Activated CD4-positive, alpha-beta T cell treated with anti-CD3 and anti-CD28 coated beads, Interleukin-2, amount 10 ng/mL, durations not matched to agents 24 days and 14 days (primary cell): ENCODE measurements at places on chromosomes 5 and 9. TPM values are rescaled to one million over a fixed set of nuclear protein-coding genes. Genes with fewer than 3 reads are reported as not detected.

FABP6 gene
- not detected in 2 replicates for total RNA-seq

PCDHGA4 gene
- 0.33 and 0.37 TPM in 2 replicates for total RNA-seq

AFAP1L1 gene
- total RNA-seq: not detected in 2 replicates

PCDHGB2 gene
- 0.63 and 0.97 TPM in 2 replicates for total RNA-seq

MARCHF11 gene
- total RNA-seq: not detected in 2 replicates

OR1Q1 gene
- not detected in 2 replicates for total RNA-seq

GLE1 gene
- 53.3 and 54.1 TPM in 2 replicates for total RNA-seq

JAKMIP2 gene
- 1.2 and 1.6 TPM in 2 replicates for total RNA-seq

PAEP gene
- total RNA-seq: not detected in 2 replicates

DNA sequence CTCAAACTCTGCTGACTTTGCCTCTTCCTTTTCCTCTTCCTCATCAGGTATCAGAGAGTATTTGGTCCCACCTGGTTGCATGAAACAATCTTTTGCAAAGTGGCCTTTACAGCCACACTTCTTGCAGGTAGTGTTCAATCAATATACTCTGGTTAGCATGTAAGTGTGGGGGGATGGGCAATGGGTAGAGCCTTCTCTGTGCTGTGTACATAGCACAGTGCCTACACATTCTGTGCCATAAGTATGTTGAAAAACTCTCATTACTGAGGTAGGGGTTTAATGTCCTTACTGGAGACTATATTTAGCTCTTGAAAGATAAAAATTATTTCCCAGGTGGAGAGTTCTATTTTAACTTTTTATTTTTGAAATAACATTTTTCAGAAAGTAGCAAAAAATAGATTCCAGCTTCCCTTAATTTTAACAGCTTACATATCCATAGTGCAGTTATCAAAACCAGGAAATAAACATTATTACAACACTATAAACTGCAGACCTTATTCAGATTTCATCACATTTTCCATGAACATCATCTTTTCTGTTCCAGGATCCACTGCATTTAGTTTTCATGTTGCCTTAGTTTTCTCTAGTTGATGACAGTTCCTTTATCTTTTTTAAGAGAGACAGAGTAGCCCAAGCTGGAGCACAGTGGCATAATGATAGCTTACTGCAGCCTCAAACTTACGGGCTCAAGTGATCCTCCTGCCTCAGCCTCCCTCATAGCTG is 15.1 kb downstream of the TTC1 start:
- no peak for DNase-seq

DNA sequence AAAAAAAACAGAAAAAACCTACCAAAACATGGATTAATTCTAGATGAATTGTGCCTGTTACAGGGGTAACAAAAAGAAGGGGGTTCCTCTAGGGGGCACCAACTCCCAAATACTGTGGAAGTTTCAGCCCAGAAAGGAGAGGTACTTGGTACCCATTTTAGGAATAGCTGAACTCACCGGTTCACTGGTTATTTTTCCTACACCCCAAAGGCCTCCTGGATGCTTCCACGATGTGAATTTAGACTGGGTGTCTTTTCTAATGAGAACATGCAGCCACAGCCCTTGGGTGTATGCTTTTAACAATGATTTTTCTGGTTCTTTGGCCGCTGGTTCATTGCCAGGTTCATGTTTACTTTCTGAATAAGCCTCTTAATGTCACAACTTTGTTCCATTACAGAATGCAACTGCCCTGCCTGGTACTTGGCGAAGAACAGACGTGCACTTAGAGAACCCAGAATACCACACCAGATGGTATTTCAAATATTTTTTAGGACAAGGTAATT is 46.7 kb downstream of the GARNL3 start:
- DNase-seq: peak; percentile 80

DNA sequence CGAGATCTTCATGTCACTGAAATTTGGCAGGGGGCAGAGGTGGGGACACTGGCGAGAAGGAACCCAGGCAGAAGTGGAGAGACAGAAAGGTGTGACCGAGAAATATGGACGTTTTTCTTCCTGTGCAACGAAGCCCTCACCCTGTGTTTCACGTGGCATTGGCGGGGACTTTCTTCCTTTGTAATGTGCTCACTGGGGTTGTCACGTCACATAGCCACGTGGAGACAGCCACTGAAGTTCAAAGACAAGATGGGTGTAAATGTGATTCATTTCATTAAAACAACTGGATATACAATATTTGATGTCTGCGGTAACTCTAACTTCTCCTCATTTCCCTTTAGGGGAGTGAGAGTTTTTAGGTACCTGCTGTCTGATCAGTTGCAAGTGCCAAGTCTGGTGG is 225.7 kb downstream of the FSTL4 start:
- DNase-seq: no peak

DNA sequence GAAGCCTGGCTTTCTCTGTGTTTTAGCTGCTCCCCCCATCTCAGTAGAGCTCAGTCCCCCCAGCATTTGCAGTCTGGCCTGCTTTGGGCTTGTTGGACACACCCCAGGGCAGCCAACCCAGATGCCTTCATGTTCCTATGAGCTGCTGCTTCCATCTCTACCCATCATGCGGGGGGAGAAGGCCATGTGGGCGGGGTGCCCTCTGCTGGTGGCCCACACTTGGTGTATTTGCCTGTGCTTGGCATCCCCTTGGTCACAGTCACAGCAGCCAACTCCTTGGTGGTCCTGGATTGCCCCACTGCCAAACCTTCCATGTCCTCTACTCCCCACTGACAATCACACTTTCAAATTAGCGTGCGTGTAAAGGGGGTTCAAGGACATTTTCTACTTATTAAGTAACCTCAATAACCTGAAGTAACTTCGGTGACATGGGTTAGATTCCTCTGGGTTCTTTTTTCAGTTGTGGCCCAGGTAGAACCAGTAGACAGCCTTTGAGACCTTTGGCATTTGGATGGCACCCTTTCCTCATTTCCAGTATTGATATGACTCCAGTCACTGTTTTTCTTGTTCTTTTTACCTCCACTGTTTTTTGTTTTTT is 42.8 kb downstream of the SNX30 start:
- DNase-seq: peak; percentile 93

GRCh38 chr5:157603333-157604190 is 28.0 kb upstream of the ADAM19 start:
- DNase-seq: peak; percentile 92

DNA sequence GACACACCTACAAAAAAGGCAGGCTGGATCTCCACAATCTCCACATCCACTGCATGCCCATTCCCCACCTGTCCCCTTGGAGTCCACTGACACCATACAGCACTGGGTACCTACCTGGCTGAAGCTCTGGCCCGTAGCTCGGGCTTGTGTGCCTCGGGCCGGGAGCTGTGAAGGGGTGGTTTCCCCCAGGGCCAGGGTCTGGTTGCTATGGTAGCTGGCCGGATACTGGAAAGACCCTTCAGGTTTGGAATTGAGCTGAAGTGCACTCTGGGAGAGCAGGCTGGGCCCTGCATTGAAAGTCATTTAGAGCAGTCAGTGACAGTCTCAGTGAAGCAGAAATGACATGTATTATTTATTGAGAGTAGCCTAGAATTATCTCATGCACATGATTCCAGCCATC is 507.3 kb downstream of the CTNND2 start:
- DNase-seq: no peak

DNA sequence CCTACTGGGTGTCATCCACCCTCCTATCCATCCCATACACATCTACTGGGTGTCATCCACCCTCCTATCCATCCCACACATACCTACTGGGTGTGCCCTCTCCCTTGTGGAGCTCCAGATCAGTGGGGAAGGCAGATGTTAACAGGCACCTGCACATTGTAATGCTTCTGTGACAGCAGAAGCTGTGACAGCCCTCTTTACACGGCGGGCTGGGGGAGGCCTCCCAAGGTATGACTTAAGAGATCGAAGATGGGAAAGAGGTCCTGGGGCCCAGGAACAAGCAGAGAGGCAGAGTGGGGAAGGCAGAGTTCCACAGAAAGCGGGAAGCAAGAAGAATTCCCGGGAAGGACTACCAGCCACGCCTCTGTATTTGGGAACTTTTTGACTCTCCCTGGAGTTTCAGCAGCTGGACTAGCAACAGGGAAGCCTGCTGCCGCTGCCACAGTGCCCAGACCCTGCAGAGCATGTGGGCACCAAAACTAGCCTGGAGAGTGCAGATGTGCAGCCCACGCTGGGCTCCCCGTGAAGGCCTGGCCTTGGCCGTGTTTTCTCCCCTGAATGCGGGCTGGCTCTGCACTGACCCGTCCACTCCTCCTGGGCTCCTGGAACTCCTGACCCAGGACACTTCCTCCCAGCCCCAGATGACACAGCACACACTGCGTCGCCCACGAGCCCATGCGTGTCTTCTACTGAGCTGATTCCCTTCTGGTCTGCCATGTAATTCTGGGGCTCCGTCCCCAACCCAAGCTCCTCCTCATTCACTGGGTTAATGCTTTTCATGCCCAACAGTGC is 9.3 kb downstream of the TOR1A start:
- no peak for DNase-seq

DNA sequence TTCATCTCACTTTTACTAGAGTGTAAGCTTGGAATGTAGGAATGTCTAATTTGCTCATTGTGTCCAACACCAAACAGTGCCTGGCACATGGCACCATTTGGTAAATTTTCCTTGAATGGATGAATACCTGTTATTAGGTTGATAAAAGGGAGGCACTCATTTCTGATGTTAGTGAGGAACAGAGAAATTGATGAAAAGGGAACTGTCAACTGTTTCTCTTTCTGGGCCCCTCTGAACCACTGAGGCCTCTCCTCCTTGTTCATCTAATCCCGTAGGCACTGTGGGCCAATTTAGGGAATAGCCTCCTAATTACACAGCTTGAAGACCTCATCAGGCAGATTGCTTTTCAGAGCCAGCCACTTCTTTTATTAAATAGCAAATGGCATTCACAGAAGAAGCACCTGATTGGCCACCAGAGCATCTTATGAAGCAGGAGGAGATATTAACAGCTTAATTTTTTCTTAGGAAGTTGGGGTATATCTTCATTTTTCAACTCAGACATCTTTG is 22.6 kb downstream of the MRRF start:
- no peak for DNase-seq

DNA sequence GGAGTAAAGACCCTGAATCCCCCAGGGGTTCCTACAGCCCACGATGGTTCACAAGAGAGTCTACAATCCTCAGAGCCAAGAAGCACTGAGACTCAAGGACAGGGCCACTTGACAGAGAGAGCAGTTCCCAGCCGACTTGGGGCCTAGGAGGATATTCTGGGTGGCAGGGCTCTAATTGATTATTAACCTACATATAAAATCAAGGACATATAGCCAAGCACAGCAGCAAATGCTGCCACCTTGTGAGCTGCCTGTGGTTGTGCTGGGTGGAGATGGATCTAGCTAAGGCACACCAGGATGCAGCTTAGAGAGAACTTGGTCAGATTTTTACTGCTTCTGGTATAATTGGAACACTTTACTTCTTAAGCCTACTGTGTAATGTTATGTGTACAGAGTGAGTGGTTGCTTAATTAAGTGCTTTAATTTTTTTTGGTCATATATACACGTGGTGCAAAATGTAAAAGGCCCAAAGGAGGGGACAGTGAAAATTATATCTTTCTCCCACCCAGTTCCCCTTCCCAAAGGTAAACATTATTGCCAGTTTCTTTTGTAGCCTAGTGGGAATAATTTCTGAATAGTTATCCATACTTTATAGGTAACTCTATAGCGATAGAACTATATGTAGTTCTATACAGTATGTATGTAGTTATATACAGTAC is 78.8 kb downstream of the F2RL2 start:
- DNase-seq: peak; percentile 85

- DNase-seq: no peak
Observed at GRCh38 chr5:158116965-158117364, 258.0 kb upstream of the CLINT1 start.

DNA sequence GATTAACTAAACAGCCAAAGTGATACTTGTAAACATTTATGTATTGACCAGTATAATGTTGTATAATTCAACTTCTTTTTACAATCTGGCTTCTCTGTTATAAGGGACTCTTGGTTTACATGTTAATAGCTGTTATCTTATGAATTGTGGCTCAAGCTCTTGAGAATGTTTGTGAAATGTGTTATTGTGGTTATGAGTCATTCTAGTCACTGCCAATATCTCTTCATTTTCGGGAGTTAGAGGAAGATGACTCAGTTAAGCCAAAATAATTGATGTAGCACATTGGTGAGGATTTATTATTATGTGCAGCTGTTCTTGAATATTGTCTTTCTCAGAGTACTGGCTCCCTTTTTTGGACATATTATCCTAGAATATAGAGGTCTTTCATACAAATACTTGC is 655.2 kb upstream of the RIOK2 start:
- DNase-seq: no peak

DNA sequence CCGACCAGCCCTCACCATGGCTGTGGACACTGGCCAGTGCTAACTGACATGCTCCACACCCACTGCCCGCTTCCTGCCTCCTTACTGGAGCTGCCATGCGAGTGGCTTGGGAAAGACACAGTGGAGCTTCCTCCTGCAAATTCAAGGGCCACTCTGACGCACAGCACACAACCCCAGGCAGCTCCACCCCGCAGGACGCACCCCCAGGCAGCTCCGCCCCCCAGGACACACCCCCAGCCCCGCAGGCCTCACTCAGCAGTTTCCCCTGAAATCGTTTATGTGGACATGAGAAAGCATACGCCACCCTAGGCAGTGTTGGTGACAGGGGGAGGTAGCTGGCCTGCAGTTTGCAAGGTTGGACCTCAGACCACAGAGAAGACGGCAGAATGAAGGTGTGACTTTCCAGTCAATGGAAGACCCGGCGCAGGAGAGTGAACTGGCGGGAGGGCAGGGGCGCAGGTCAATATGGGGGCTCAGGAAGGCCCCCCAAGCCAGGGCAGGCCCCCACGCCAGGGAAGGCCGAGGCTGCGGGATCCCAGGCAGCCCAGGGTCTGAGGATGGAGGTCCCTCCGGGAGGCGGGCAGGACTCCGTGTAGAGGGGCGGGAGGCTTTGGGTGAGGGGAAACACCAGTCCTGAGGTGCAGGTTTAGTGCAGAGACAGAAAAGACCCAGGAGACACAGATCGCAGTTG is 21.6 kb downstream of the LPCAT1 start:
- no peak for DNase-seq

GRCh38 chr5:146836226-146836842 is 42.2 kb downstream of the PPP2R2B start:
- DNase-seq: no peak

- no peak for DNase-seq
Observed at GRCh38 chr9:133873009-133873408, 119.1 kb downstream of the VAV2 start.

- DNase-seq: no peak
Observed at GRCh38 chr9:37788332-37788731, 3.5 kb upstream of the EXOSC3 start.

DNA sequence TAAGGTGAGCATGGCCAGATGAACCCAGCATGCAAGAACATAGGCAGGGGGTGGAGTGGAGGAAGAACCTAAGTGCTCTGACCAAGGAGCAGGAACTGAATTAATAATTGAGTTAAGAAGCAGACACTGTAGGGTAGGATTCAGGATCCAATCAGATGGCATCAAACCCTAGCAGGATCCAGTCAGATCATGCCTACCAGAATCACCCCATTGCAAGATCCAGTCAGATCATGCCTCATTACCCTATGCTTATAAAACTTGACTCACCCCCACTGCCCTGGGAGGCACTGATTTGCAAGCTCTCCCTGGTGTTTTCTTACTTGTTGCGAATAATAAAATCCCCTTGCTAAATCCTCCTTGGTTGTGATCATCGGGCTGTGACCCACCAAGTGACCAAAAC is 19.7 kb downstream of the TUSC1 start:
- no peak for DNase-seq

- no peak for DNase-seq
Observed at GRCh38 chr5:147659166-147659929, 123.2 kb downstream of the JAKMIP2 start.
